ENCODE measurements at places on chromosomes 3 and 15.
A peak's percentile ranks its signal among the peaks of the same experiment; 100 is the strongest.

- DNase-seq = peak; percentile 29
Observed at GRCh38 chr3:36734742-36735141, 29.6 kb downstream of the DCLK3 start.

- DNase-seq = no peak
Observed at GRCh38 chr3:88311826-88312225, 162.1 kb downstream of the C3orf38 start.

- no peak for DNase-seq
Observed at GRCh38 chr3:6182476-6182875, 678.4 kb upstream of the GRM7 start.

DNA sequence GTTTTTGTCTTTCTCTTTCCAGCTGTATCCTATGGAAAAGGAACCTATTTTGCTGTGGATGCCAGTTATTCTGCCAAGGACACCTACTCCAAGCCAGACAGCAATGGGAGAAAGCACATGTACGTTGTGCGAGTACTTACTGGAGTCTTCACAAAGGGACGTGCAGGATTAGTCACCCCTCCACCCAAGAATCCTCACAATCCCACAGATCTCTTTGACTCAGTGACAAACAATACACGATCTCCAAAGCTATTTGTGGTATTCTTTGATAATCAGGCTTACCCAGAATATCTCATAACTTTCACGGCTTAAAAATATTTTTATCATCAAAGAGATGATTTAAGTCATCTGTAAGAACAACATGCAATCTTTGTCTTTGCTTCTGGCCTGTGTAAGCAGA, 44.9 kb upstream of the PARP14 start:
- DNase-seq = peak; percentile 57

GRCh38 chr3:54008099-54008498, 114.3 kb upstream of the CACNA2D3 start:
- DNase-seq = no peak

- DNase-seq = no peak
Observed at GRCh38 chr3:114452937-114453336, 159.1 kb downstream of the TIGIT start.

GRCh38 chr15:98744506-98744905, 96.2 kb downstream of the IGF1R start:
- DNase-seq = no peak

All from bronchial epithelial cell (primary cell).